ENCODE measurements at places on chromosomes 7 and 10.

DNA sequence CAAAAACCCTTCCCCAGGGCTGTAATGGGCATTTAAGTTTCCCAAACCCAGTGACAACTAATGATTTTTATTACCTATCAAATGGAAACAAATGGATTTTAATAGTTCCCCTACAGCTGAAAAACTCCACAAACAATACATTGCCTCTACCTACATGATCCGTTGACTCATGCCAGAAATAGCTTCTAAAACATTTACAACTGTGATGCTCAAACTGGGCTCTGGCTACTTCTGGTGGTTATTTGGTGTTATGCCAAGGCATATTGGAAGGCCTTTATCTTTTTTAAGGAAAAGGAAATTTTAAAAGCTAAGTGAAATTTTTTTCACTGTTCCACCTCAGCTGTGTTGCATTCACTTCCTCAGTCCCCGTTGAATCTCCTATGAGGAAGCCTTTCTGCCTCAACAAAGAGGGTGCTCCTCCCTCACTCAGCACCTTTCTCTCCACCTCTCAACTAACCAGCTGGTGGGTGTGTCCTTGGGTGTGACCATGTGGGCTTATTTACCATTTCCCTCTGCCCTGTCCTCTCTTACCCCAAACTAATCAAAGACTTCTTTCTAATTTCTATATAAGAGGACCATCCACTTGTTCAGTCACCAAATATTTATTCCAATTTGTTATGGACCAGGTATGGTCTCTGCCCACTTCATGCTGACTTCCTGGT is 82.9 kb downstream of the PRTFDC1 start:
- no peak for DNase-seq

DNA sequence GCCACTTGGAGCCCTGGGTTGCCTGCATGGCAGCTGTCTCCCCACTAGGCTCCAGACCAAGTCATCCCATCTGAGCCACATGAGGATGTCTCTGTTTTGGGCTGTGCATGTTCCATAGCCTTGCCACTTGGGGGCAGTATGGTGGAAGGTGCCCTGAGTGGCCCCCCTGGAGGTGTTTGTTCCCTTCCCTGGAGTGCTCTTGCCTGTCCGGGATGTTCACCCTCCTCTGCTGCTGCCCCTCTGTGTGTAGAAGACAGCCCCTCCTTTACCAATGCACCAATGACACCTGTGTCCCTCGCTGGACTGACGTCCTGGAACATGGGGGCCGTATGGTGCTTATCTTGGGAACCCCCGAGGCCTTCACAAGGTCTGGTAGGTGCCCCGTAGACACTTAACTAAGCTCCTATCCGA is 100.2 kb downstream of the ACTR3B start:
- DNase-seq, result no peak

- no peak for DNase-seq
These were observed 34.4 kb downstream of the NRCAM start for GRCh38 chr7:108421720-108422331.

DNA sequence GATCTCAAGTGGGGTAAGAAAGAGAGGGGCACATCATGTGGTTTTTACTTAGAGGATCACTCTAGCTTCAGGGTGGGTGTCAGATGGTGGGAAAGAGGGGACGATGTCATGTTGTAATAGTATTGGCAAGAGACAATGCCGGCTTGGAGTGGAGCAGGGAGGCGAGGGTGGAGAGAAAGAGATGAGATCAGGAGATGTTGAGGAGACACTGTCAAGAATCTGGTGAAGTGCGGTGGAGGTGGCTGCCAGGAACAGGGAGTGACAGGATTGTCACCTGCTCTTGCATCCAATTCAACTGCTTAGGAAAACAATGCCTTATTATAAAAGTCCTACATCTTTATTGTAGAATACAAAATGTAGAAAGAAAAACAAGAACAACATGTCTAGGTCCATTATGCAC is 63.0 kb upstream of the MKI67 start:
- no peak for DNase-seq

DNA sequence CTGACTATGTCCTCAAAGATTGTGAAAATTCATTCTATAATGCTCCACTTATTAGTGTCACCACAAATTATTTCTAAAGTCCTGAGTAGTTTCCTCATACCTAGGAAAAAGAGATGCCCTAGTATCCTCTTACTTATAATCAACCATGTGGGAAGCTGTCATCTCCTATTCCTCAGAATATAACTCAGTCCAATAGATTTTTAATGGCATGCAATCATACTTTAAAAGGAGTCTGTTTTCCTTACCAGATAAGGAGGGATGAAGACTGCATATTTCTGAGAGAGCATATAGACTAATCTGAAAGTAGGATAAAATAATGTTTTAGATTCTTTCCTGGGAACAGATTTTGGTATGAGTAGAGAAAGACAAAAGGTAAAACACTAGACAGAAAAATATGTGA is 727.7 kb upstream of the GRM3 start:
- DNase-seq, result no peak

All from pons (tissue), 1 donor.